ENCODE measurements at places on chromosomes 13 and 19.
A peak's percentile ranks its signal among the peaks of the same experiment; 100 is the strongest.

GRCh38 chr19:37977992-37978391 is 71.0 kb downstream of the SIPA1L3 start:
- no peak for DNase-seq

DNA sequence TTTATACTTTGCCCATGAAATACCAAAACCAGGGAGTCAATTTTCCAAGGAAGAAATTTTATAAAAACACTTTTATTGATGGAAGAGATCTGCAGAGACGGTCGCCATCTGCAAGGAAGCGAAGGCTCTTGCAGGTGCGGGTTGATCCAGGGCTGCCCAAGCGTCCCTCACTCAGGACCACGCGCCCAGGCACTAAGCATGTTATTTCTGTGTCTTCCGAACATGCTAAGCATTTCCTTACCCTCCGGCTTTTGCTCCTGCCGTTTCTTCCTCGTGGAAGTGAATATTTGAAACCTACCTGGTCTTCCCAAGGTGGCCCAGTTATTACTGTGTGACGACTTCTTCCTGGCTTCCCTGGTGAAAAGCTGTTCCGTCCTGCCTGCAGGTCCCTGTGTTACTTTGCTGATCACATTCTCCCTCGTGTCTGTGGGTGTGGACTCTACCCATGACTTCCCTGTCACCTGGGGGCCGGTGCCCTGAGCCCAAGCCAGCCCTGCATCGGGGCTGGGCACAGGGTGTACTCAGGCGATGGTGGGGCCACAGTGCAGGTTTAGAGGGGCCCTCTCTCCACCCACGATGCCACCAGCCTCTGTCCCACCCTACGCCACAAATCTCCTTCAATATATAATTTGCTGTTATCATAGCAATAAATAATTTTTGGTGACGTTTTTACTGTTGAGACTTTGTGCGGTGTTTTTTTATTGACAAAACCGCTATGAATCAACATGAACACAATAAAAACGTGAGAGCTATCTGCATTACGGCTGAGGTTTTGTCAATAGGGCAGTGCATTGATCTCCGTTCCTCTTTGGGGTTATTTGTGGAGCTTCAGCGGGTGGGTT is 119.4 kb downstream of the URI1 start:
- no peak for DNase-seq

GRCh38 chr19:8686549-8686948 is 12.0 kb downstream of the ACTL9 start:
- DNase-seq, result no peak

DNA sequence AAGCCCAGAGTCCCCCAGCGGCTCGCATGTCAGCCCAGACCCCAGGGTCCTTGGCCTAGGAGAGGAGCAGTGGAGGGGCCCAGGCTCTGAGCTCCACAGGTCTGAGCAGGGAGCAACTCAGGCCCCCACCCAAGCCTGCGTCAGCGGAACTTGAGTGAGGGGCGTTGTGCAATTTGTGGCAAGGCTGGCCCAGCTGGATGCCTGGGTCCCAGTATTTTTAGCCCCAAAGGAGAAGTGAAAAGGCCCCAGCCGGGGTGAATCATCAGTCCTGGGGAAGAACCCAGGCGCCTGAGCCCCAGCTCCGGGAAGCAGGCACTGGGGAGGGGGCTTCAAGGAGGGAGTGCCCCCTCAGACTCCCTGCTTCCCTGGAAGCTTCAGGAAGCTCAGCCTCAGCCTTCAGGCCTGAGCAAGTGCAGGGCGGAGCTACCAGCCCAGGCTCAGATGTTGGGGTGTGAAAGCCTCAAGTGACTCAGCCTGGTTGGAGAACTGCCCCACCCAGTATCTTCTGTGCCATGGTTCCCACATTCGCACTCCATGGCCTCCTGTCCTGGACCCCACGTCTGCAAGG is 7.2 kb downstream of the MED29 start:
- DNase-seq, result peak; percentile 99

GRCh38 chr19:56991912-56992311 is 127.9 kb upstream of the USP29 start:
- DNase-seq, result no peak

- DNase-seq, result no peak
These were observed 92.7 kb downstream of the COL4A2 start for GRCh38 chr13:110399801-110400200.

DNA sequence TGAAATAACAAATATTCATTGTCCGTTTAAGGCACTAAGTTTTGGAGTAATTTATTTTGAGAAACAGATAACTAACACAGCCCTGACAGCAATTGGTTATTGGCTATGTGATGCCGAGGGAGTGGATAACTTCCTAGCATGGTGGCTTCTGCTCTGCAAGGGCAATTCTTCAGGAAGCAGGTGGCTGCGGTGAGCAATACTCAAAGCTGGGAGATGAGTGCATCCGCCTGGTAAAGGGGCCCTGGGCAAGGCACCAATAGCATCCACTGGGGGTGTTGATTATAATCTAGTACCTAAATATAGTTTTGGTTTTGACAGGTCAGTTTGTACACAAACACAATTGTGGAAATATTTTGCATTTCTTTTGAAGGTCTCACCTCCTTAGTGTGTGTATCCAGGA is 41.0 kb downstream of the CCDC70 start:
- DNase-seq, result no peak

GRCh38 chr19:46393456-46394401 is 19.6 kb downstream of the CCDC8 start:
- no peak for DNase-seq

- DNase-seq, result peak; percentile 57
These were observed 20.4 kb downstream of the MISP start for GRCh38 chr19:771332-771785.

DNA sequence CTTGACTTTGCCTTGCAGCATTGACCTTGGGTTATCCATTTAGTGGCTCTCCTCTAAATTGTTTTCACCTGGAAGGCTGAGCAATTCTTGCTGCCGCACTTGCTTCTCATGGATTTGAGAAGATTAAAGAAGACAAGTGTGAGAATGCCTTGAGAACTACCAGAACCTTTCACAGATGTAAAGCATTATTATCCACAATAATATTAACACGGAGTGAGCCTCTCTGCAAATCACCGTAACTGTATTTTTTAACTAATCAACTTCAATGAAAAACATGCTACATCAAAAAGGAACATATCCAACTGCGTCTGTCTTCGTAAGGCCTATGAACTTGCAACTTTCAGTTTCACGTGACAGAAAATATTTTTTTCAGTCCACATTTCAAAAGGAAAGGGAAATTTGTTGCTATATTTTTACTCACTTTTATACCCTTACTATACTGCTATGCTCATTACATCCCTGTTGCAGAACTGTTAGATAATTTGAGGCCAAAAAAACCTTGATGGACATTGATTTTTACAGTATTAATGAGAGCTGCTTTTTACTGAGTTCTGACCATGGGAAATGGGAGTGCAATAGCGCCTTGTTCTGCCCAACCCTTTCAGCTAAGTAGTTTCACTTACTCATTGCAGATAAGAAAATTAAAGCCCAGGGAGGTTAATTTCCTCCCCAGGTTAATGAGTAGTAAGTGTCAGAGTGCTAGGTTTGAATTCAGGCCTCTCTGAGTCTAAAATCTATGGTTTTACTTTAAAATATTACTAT is 93.8 kb upstream of the RAP2A start:
- DNase-seq, result no peak

DNA sequence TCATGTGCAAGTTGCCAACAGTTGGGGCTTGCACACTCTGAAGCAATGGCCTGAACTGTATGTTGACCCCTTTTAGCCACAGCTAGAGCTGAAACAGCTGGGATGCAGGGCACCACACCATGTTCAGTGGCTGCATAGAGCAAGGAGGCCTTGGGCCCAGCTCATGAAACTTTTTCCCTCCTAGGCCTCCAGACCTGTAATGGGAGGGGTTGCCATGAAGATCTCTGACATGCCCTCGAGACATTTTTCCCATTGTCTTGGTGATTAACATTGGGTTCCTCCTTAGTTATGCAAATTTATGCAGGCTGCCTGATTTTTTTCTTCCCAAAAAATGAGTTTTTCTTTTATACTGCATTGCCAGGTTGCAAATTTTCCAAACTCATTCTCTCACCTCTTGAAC is 165.1 kb upstream of the PRR20A start:
- no peak for DNase-seq

- DNase-seq, result no peak
These were observed 298.3 kb downstream of the MTUS2 start for GRCh38 chr13:29118471-29118870.

GRCh38 chr13:40666045-40666932 is at the start of gene FOXO1:
Gene FOXO1 (minus strand): TSS chr13:40666641. CDS start chr13:40666212, 429 bp downstream.
- peak; percentile 56 for DNase-seq

DNA sequence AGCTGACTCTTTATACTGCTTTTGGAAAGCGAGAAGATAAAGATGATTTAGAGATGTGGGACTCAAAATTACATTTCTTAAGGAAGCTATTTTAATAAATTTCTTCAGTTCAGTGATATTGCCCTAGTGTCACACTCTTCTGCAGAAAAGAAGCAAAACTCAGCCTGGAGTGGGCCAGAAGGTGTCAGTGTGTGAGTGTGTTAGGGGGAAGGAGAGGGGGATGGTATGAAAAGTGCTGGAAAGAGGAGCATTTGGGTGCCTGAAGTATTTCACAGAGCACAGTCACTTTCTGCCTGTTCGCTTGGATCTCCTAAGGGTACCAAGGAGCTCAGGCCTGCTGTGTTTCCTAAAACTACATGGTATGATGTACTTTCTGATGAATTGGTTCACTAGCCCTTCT is 84.5 kb upstream of the FRY start:
- DNase-seq, result peak; percentile 20

- DNase-seq, result no peak
These were observed 49.6 kb upstream of the OLFM4 start for GRCh38 chr13:52978989-52979388.

GRCh38 chr13:41455725-41456419 is 1.5 kb upstream of the RGCC start:
- no peak for DNase-seq

GRCh38 chr13:60229708-60230272 is 66.1 kb upstream of the DIAPH3 start:
- no peak for DNase-seq

DNA sequence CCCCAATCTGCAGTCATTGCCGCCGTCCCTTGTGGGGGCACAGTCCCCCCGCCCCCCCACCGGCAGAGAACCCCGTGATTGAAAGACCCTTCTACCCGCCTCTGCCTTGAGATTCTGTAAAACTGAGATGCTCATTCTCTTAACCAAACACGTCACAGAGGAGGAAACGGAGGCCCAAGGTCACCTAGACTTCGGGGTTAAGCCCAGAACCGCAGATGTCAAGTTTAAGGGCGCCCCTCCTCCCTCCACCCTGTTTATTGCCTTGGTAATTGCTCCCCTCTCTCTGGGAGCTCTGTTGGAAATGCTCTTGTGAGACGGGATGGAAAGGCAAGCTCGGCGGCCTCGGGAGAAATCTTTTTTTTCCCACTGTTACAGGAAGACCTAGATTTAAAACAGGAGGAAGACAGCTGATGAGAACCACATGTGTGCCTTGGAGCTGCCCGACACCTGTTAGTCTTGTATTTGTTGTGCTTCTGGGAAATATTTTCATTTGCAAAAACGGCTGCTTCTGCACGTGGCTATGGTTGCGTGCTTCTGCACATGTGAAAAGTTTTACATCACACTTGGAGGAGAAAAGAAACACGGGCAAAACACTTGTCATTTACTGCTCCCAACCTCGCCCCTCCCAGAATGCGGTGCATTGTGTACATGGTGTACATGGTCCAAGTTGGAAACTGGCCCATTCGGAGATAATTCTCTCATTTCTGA is 1.1 kb upstream of the MED26 start:
- DNase-seq, result peak; percentile 52

DNA sequence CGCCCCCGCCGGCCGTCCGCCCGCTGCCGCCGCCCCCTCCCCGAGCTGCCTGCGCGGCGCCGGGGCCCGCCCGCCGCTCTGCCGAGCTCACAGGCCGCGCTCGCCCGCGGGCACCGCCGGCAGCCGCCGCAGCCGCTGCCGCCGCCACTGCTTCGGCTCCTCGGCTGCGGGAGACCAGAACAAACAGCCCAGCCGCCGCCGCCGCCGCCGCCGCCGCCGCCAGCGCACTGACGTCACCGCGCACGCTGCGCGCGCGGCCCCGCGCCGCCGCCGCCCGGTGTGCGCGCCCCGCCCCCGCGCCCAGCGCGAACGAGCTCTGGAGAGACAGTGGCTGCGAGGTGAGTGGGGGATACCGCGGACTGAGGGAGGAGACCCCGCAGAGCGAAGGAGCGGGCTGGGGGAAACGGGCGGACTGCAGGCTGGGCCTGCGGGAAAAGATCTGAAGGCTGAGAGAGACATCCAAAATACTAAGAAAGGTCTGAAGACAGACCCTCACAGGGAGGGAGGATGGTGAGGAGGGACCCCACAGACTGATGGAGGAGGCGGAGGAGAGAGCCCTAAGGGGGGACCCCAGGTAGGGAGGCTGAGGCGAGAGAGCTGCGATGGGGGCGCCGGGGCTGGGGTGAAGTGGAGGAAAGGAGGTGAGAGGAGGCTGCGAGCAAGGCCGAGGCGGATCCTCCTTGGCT is at the start of gene BRD4:
TSS of gene BRD4 (minus strand) at position 229 of the 686 bp plus-strand sequence. CDS start 59,440 bp downstream, outside the sequence.
- DNase-seq, result peak; percentile 35

DNA sequence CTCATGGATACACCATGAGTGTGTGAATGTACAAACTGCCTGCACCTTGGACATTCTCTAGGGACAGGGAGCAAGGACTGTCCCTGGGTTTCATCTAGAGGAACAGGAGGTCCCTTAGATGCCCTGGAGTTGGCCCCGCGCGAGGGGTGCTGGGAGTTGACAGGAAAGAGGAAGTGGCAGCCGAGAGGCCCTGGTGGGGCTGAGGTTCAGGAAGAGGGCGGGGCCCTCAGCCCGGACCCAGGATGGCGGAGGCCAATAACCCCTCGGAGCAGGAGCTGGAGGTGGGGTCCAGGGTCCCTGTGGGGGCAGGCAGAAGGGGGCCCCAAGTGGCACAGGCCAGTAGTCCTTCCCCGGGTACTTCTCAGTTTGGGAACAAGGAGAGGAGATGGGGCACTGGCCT is 6.9 kb downstream of the PKN1 start:
- peak; percentile 97 for DNase-seq

DNA sequence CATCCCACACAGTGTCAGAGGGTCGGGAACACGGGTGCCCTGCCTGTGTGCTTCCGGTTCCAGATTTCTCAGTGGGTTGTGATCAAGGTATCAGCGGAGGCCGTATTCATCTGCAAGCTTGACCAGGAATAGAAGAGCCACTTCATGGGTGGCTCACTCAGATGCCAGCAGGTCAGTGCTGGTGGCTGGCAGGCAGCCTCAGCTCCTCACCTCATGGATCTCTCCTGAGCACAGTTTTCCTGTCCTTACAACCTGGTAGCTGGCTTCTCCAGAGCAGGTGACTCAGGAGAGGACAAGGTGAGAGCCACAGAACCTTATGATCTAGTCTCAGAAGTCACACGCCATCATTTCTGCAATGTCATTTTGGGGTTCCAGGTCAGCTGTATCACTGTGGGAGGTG is 44.8 kb upstream of the SPATA13 start:
- no peak for DNase-seq

DNA sequence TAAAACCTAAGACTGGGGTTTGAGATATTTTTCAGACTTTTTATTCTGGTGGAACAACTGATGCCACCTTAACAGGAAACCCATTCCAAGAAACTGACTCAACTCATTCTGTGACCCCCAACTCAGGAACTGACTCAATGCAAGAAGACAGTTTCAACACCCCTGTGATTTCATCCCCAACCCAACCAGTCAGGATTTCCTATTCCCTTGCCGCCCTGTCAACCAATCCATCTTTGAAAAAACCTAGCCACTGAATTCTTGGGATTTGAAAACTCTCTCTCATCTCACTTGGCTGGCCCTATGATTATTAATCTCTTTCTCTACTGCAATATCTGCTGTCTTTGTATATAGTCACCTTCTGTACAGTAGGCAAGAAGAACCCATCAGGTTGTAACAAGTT is 1211.9 kb upstream of the ATXN8OS start:
- no peak for DNase-seq

GRCh38 chr13:113129921-113130750 is 7.5 kb downstream of the F10 start:
- DNase-seq, result no peak
